ENCODE measurements at places on chromosomes 5 and 9. TPM values are rescaled to one million over a fixed set of nuclear protein-coding genes. Genes with fewer than 3 reads are reported as not detected.

GRCh38 chr5:88689668-88690408 is 193.1 kb downstream of the MEF2C start:
- peaks cover 91% of the 10 kb centered on the region for H3K27me3 ChIP-seq
- no peaks in the 10 kb centered on the region for H3K36me3 ChIP-seq
- no peak overlapping the region for H3K4me3 ChIP-seq

DNA sequence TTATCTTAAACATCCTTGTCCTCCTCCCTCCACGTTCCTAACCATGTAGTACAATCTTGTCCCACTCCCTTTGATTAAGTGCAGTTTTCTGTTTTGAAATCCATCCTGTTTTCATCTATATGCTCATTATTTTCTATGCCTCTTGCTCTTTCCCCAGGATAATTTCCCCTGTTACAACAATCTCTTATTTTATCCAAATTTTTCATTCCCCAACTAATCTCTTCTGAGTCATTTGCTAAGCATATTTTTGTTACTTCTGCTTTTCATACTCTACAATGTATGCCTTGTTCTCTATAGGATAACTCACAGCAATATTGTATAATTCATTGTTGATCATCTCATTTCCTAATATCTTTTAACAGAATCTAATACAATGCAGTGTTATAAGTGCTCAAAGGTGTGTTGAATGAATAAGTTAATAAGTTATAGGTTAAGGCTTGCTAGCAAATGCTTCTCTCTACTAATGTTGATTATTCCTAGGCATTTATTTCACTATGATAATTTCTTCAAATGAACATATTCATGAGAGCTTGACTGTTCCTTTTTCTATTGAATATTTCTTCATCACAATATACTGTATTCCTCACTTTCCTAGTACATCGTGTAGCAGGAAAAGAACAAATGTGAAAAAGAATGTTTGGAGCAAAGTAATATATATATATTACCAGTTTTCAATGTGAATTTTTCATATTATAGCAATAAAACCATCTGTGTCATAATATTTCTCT is 1.5 kb downstream of the OMD start:
- no peak overlapping the region for H3K27ac ChIP-seq
- DNase-seq = no peak
- no peaks in the 10 kb centered on the region for H3K27me3 ChIP-seq
- no peaks in the 10 kb centered on the region for H3K36me3 ChIP-seq

GRCh38 chr9:137247135-137247915 is 3.8 kb upstream of the STPG3 start:
- no peak for DNase-seq
- H3K27ac ChIP-seq = no peak overlapping the region

PCDHB10 gene
- 0.77 TPM for total RNA-seq

PPP3R2 gene
- total RNA-seq = not detected

- no peak overlapping the region for H3K4me3 ChIP-seq
- DNase-seq = peak; percentile 86
- no peak overlapping the region for H3K27ac ChIP-seq
Observed at GRCh38 chr9:89806371-89807100, 201.7 kb downstream of the GADD45G start.

GRCh38 chr9:133693703-133694529 is 44.2 kb downstream of the SARDH start:
- no peaks in the 10 kb centered on the region for H3K27me3 ChIP-seq
- DNase-seq = no peak
- H3K4me1 ChIP-seq = no peaks in the 10 kb centered on the region
- H3K27ac ChIP-seq = no peak overlapping the region

DNA sequence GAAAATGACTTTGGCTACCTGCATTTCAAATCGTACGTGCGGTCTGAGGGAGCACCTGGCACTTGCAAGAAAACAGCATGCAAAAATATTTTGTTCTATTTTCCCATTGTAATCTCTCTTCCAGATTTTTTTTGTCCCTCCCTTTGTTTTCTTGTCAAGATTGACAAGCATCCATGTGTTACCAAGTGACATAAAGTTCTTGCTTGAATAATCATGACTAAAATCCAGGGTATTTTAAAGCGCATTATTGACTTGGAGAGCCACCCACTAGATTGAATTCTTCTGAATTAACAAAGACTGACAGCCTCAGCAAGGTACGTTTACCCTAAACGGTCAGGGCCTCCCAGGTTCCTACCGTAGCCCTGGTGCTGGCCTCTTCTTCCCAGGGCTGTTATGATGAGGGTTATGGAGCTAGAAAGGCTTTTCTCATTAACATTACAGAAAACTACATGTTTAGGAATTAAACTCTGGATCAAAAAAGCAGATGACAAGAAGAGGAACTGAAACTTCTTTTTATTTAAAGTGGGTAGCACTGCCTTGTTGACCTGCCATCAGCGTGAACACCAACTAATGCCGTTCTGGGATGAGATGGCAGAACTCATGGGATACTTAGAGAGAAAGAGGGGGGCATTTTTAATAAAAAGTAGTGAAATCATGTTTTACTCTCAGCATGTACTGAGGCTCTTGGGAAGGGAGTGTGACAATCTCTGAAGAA is 297.0 kb downstream of the EFNA5 start:
- no peak overlapping the region for H3K27ac ChIP-seq
- no peaks in the 10 kb centered on the region for H3K4me1 ChIP-seq
- no peaks in the 10 kb centered on the region for H3K36me3 ChIP-seq
- H3K27me3 ChIP-seq = no peaks in the 10 kb centered on the region

- H3K4me3 ChIP-seq = no peak overlapping the region
- peaks cover 8% of the 10 kb centered on the region for H3K27me3 ChIP-seq
- no peaks in the 10 kb centered on the region for H3K4me1 ChIP-seq
- H3K27ac ChIP-seq = no peak overlapping the region
- H3K36me3 ChIP-seq = no peaks in the 10 kb centered on the region
Observed at GRCh38 chr9:109213285-109214121, 46.5 kb upstream of the FRRS1L start.

GPR21 gene
- 0.66 TPM for total RNA-seq

DNA sequence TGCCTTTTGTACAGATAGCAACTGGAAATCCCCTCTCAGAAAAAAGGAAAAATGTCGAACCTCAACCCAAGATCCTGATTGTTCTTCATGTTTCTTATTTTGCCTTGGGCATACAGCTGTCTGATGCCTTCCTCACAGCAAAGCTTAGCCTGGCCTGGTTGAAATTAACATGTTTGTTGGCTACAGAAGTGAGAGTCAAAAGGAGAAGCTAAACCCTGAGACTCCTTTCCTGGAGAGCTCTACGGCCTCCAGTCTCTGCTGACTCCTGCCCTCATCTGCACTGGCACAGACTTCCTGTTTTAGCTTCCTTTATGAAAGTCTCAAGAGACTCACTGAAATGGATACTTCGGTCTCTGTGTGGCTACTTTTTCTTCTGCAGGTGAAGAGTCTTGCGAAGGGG is 186.7 kb downstream of the PARP8 start:
- no peaks in the 10 kb centered on the region for H3K4me1 ChIP-seq
- H3K36me3 ChIP-seq = no peaks in the 10 kb centered on the region
- DNase-seq = no peak
- H3K27me3 ChIP-seq = no peaks in the 10 kb centered on the region

- H3K27me3 ChIP-seq = no peaks in the 10 kb centered on the region
- no peak overlapping the region for H3K27ac ChIP-seq
Observed at GRCh38 chr5:177370488-177371119, 12.9 kb downstream of the RGS14 start.

DMGDH gene
- total RNA-seq = 7.7 TPM

COL15A1 gene
- total RNA-seq = 41.0 TPM

- no peak overlapping the region for H3K4me3 ChIP-seq
- DNase-seq = no peak
- H3K36me3 ChIP-seq = no peaks in the 10 kb centered on the region
- H3K27me3 ChIP-seq = no peaks in the 10 kb centered on the region
- H3K27ac ChIP-seq = no peak overlapping the region
- H3K4me1 ChIP-seq = no peaks in the 10 kb centered on the region
Observed at GRCh38 chr5:28603869-28604268, 1565.5 kb upstream of the CDH9 start.

- peak; percentile 77 for DNase-seq
- H3K4me1 ChIP-seq = peaks cover 9% of the 10 kb centered on the region
- H3K27ac ChIP-seq = peak overlapping the region; percentile 41
- H3K4me3 ChIP-seq = peak overlapping the region; percentile 7
- H3K36me3 ChIP-seq = no peaks in the 10 kb centered on the region
- H3K27me3 ChIP-seq = no peaks in the 10 kb centered on the region
Observed at GRCh38 chr5:109053995-109054417, 306.3 kb downstream of the FER start.

DNA sequence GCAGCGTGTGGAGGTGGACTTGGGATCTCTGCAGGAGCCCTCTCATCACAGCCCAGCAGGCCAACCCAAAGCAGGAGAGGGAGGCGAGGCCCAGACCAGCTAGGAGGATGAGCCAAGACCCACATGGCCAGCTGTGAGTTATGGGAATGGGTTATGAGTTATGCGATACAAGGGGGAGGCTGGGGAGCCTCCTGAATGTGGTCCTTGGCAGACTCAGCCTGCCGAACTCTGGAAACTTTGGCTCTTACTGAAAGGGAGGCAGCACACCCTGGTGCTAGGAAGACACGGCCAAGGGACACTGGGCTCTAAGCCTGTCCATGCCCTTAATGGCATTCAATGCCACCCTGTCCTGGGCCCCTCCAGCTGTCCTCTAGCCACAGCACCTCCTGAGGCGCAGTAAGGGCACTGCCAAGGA is 7.7 kb upstream of the VAV2 start:
- no peaks in the 10 kb centered on the region for H3K4me1 ChIP-seq
- no peak overlapping the region for H3K4me3 ChIP-seq
- H3K36me3 ChIP-seq = no peaks in the 10 kb centered on the region
- peak; percentile 35 for DNase-seq
- H3K27me3 ChIP-seq = peaks cover 4% of the 10 kb centered on the region

DNA sequence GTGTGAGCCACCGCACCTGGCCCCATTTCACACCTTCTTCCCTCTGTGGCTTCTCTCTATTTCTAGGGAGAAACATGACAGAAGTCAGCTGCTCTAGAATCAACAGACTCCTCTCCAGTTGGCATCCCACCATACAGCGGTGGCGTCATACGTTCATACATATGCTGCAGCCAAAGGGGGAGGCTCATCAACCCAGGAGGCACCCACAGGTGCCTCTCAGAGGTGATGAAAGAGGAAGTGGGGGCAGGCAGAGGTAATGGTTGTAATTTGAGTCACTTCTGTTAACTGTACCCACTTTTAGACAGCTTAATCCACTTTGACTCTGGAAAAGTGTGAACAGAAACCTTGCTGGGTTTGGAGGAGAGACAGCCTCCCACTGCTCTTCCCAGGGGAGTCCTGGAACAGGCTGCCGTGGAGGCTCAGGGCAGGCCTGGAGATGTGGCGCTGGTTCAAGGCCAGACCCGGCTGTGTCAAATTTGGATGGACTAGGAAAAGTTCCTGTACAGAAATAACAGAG is 47.3 kb upstream of the SUB1 start:
- DNase-seq = no peak
- no peaks in the 10 kb centered on the region for H3K27me3 ChIP-seq
- no peak overlapping the region for H3K27ac ChIP-seq

DNA sequence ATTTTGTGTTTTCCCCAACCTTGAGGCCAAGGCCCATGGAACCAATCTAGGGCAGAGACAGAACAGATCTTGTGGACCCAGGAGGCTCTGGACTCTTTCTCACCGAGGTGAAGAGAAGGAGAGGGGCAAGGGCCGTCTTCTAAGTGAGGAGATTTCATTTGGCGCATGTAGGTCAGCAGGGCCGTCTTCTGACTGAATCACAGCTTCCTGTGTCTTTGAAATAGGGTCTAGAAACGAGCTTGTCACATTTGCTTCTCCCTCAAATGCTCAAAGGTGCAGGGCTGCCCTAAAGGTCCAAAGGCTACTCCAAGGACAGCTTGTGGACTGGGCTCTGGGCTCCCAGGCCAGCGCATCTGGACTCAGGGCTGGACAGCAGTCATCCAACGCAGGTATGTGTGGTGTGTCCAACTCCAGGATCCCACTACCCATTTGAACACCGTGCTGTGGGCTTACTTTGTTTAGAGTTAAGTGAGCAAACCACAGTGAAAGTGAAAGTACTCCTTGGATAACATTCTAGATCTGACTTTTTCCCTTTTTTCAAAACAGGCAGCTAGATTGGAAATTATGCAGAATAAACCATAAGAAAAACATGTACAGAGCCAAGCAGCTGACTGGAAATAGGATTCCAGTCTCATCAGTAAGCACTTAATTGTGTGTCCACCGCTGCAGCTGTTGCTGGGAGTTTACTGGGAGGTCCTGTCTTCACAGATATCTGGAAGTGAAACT is 357.0 kb downstream of the GADD45G start:
- H3K27me3 ChIP-seq = no peaks in the 10 kb centered on the region
- no peaks in the 10 kb centered on the region for H3K36me3 ChIP-seq
- no peak overlapping the region for H3K27ac ChIP-seq
- peak; percentile 51 for DNase-seq
- H3K4me3 ChIP-seq = peak overlapping the region; percentile 7

DNA sequence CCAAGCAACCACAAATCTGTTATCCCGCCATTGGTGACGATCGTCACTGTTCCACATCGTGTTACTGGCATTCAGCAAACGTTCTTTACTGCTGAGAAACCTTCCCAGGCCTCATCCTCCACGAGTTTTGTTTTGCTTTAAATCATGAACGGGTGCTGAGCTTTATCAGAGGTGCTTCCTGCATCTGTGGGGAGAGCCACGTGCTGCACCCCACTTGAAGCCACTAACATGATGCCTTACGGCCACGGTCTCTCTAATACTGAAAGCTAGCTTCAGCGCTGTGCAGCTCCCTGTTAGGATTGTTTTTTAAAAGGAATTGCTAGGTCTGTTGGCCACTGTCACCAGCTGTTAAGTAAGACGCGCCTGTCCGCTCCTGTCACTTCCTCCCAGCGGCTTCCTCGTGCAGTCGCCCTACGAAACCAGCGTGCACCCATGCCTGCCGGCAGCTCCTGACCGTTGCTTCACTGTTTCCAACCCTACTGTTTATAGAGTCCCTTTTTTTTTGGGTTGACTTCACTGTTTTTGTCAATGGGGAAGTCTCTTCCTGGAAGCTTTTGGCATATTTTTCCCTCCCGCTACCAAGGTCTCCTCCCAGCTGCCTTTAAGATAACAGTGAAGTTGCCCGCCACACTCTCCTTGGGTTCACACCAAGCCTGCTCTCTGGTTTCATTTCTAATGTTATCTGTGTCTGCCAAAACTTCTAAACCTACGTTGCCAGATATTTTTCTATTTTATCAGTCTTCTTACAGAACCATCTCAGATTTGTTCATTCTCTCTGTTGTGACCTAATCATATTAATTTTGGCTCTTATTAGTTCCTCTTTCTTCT is 20.3 kb downstream of the LPCAT1 start:
- H3K4me3 ChIP-seq = no peak overlapping the region
- H3K27me3 ChIP-seq = no peaks in the 10 kb centered on the region
- peaks cover 15% of the 10 kb centered on the region for H3K36me3 ChIP-seq
- H3K27ac ChIP-seq = no peak overlapping the region
- no peaks in the 10 kb centered on the region for H3K4me1 ChIP-seq

DPH7 gene
- total RNA-seq = 20.6 TPM

DNA sequence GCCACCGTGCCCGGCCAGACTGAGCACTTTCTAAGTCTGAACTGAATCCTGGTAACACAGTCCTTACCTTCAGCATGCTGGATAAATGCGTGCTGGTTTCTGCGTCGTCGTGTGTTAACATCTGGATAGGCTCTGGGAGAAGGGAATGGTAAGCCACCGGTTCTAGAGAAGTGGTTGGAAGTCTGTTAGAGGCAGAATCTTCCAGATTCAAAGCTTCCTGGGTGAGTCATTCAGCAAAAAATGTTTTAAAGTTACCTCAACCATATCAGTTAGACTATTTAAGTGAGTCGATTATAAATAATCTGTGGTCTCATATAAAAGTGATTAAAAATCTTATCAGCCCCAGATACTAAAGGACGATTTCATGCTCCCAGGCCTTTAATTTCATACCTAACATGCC is 256.5 kb upstream of the NFIL3 start:
- H3K27ac ChIP-seq = no peak overlapping the region
- H3K36me3 ChIP-seq = no peaks in the 10 kb centered on the region
- H3K27me3 ChIP-seq = no peaks in the 10 kb centered on the region
- H3K4me3 ChIP-seq = no peak overlapping the region
- no peaks in the 10 kb centered on the region for H3K4me1 ChIP-seq

ZNF454 gene
- 3.1 TPM for total RNA-seq
